ENCODE measurements at places on chromosomes 5 and 9. TPM values are rescaled to one million over a fixed set of nuclear protein-coding genes. Genes with fewer than 3 reads are reported as not detected.

The TTF1 gene
- total RNA-seq: 15.6 TPM

The CORO2A gene
- 5.9 TPM for total RNA-seq

The QRFP gene
- not detected for total RNA-seq

The ISL1 gene
- 12.0 TPM for total RNA-seq

The SPATA31C1 gene
- 0.29 TPM for total RNA-seq

The MCC gene
- 32.4 TPM for total RNA-seq

The SLC22A4 gene
- 2.2 TPM for total RNA-seq

The GRAMD2B gene
- total RNA-seq: 12.0 TPM

The GPR150 gene
- total RNA-seq: not detected

The KCTD16 gene
- total RNA-seq: 3.9 TPM

The PLGRKT gene
- total RNA-seq: 19.6 TPM

The DNAH5 gene
- 0.34 TPM for total RNA-seq

The KIF4B gene
- total RNA-seq: not detected
